Mesenchymal stem cell (in vitro differentiated cells and primary cell): ENCODE measurements at places on chromosomes 12 and 14.

DNA sequence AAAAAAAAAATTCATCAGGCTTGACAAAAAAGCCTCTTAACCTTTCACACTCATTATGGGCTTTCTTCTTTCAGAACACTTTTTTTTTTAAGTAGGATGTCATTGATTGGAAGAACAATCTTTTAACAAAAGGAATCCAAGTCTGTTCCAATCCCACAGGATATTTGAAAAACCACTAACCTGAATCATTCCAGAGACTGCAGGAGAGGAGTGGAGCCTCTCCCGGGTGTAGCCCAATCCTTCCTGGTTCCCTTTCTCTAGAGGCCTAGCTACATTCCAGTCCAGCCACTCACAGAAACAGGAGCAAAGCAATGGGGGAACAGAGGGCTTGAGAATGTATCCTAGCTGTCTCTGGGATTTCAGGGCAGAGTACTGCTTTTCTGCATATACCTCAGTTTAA, 4.3 kb downstream of the MFAP5 start:
- DNase-seq, result no peak

- peak; percentile 44 for DNase-seq
Measured at GRCh38 chr14:50018201-50018932, 98.0 kb downstream of the VCPKMT start.

DNA sequence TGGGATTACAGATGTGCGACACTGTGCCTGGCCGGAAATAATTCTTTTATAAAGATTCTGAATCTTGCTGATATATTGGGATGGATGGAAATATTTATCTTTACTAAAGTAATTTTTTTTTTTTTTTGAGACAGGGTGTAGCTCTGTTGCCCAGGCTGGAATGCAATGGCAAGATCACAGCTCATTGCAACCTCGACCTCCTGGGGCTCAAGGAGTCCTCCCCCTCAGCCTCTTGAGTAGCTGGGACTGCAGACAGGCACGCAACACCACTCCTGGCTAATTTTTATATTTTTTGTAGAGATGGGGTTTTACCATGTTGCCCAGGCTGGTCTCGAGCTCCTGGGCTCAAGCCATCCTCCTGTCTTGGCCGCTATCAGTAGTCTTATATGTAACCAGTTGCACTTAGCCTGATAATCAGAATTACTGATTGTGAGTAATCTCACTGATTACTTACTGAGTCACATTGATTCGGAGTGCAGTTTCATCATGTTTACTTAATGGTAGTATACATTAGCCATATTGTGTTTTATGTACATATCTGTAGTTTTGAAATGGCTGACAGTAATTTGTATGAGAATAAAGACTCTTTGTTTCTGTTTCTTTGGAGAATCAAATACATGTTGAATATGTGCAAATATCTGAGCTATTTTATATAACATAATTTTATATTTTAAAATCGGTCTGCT, 50.4 kb upstream of the LRTM2 start:
- no peak for DNase-seq

GRCh38 chr14:100629696-100630095, 42.5 kb upstream of the BEGAIN start:
- DNase-seq, result no peak

DNA sequence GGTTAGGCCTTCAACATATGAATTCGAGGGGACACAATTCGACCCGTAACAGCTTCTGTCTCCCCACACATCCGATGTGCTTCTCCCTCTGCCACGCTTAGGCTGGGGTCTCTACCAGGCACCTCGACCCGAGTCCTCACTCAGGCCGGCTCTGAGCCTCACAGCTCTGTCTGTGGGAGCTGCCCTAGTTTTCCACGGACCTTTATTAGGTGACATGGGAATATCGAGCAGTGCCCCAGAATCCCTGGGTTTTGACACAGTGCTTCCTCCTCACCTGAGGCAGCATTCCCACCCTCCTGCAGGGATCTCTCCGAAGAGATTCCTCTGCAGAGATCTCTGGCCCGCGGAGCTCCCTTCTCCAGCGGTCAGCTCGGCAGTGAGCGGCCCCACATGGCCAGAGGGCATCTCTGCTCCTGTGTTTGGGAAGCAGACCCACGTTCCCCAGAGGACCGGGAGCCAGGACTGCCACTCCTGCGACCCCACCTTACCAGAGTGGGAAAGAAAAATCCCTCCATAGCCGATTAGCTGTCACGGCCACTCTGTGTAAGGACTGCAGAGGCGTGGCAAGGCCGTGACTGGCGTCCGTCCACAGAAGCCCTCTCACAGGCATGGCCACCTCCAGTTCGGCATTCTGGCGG, 21.2 kb downstream of the ZBTB42 start:
- DNase-seq, result no peak

DNA sequence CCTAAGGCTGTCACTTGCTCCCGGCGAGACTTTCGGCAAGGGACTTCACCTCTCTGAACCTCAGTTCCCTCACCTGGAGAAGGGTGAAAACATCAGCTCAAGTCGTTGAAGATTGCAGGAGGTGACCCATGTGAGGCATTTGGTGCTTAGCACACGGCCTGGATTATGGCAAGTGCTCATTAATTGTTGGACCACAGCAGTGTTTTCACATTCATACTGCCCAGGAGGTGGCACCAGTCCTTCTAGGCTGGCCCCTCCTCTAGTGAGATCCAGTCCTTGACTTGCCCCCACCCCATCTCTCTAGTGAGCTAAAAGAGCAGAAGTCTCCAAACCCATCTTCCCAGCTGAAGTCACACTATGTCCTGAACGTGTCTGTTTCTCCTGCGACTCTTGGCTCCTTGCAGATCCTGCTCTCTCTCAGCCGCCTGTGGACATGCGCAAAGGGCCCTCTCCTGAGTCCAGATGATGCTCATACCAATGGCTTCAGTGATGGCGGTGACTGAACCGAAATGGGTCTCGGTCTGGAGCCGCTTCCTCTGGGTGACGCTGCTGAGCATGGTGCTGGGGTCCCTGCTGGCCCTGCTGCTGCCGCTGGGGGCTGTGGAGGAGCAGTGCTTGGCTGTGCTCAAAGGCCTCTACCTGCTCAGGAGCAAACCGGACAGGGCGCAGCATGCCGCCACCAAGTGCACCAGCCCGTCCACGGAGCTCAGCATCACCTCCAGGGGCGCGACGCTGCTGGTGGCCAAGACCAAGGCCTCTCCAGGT, 1.6 kb downstream of the FICD start:
- peak; percentile 18 for DNase-seq

DNA sequence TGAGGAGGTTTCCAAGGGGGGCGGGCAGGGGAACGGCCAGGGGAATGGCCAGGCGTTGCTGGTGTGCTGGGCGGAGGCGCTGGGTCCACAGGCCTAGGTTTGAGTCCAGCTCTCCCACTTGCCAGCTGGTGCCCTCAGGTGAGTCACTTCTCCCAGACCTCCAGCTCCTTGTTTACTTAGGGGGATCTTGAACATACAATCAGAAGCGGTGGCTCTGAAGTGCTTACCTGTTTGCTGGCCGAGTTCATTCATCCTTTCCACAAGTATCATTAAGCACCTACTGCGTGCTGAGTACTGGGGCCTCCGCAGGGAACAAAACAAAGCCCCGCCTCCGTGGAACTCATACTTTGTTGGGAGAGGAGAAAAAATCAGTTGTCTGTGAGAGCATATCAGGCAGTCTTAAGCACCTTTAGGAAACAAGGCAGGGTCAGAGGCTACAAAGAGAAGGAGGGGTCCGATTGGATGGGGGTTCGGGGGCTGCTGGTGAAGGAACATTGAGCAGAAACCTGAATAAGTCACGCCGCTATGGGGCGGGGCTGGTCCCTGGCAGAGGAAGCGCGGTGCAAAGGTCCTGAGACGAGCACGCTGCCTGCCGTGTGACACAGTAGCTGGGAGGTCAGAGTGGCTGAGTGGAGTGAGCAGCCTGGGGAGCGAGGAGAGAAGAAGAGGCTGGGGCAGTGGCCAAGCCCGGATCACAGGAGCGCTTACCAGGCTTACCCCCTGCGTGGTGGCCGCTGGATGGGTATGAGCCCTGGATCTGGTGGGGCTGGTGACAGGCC, 15.1 kb downstream of the MVK start:
- no peak for DNase-seq
